ENCODE measurements at places on chromosomes 13 and 19.
A peak's percentile ranks its signal among the peaks of the same experiment; 100 is the strongest.

DNA sequence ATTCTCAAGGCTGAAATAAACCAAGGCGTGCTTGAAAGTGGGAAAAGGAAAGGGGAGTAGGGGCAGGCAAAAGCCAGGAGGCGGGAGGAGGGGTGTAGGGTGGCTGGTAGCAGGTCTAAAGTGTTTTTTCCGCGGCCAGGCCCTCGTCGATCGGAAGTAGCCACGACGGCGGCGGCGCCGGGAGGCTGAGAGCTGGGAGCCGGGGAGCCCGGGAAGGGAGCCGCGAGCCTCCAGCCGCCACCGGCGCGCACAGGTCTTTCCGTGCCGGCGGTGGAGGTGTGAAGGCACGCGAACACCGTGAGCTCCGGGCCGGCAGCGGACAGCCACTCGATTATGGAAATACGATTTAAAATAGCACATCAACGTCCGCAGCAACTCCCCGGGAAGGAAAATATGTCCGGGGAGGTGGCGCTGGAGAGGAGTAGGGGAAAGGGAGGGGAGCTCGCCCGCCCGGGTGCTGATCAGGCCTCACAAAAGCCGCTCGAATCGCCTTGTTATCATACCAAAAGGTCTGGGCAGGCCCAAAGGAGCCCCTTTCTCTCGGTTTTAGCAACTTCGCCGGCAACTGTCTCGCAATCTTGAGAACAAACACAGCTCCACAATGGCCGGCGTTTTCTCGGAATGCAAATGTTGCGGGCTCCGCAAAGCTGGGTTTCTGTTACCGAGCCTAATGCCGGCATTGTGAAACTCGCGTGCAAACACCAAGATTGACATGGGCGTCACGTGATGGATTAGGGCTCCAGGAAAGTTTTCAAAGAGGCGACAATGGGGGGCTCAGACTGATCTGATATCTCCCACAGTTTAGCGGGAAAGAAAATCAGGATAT, 2.9 kb upstream of the PCDH8 start:
- no peak for DNase-seq

DNA sequence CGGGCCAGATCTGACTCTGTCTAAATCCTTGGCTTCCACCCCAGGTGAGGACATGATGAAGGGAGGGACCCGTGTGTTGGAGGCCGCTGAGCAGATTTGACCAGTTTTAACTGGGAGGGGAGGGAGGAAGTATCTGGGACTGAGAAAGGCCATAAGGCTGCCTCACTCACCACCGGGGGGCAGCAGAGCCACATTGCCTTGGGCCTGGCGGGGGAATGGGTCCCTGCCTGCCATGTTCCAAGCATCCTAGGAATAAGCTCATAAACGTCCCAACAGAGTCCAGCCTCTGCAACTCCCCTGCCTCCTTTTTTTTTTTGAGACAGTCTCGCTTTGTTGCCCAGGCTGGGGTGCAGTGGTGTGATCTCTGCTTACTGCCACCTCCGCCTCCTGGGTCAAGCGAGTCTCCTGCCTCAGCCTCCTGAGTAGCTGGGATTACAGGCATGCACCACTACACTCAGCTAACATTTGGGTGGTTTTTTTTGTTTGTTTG, 15.5 kb downstream of the MAST3 start:
- DNase-seq = no peak

DNA sequence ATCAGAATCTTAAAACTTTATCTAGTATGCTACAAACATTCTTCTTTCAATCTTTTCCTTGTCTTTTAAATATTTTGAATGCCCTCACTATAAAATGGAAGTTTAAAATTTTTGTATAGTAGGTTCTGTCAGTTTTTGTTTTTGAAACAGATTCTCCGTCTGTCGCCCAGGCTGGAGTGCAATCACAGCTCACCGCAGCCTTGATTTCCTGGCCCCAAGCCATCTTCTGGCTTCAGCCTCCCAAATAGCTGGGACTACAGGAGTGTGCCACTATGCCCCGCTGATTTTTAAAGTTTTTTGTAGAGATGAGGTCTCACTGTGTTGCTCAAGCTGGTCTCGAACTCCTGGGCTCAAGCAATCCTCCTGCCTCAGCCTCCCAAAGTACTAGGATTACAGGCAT, 20.7 kb downstream of the PHF11 start:
- DNase-seq = no peak

GRCh38 chr13:46213242-46213641, 1.5 kb downstream of the LRRC63 start:
- no peak for DNase-seq

DNA sequence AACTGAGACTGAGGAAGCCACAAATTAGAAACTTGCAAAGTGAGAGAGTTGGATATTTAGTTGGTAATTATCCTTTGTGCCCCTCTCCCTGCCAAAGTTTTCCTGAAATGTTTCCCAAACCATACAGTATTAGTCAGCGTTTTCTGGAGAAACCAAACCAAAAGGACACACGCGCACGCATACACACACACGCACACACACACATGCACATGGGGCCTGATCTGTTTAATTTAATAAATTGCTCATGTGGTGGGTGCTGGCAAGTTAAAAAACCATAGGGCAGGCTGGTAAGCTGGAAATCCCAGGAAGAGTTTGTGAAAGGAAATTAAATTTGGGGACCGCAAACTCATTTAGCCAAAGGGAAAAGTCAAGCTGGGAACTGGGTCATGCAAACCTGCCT, 11.7 kb upstream of the CYSLTR2 start:
- DNase-seq = no peak

DNA sequence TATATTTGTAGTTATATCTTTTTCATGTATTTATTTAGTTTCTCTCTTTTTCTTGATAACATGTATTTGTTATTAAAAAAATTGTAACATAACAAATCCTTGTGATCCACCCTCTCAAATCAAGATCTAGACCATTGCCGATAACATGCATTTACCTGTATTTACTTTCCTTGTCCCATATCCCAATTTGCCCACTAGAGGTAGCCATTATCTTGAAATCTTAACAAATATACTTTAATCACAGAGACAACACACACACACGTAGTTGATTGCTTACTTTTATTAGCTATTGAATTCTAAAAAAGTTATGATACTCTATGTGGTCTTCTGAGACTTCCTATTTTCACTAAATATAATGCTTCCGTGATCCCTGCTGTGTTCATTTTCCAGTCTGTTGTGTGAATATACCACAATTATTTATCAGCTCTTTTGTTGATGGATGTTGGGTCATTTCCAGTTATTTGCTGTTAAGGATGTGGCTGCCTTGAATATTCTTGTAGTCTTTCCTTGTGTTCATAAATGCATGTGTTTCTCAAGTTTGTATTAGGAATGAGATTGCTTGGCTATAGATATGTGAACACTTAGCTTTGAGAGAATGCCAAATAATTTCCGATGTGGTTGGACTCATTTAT, 31.3 kb upstream of the ZMYM2 start:
- DNase-seq = no peak

DNA sequence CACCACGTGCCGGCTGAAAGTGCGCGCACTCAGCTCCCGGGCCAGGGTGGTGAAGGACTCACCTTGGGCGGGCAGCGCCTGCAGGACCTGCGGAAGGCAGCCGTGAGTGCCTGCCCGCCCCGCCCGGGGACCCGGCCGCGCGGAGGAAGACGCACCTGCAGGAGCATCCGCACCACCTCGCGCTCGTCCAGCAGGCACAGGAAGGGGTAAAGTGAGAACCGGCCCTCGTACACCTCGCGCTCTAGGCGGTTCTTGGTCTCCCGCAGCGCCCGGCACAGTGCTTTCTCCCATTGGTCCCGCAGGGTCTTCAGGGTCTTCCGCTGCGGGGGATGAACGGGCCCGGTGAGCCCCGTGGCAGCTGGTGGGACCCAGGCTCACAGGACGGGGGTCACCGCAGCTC, 10.7 kb downstream of the POLRMT start:
- DNase-seq = no peak

DNA sequence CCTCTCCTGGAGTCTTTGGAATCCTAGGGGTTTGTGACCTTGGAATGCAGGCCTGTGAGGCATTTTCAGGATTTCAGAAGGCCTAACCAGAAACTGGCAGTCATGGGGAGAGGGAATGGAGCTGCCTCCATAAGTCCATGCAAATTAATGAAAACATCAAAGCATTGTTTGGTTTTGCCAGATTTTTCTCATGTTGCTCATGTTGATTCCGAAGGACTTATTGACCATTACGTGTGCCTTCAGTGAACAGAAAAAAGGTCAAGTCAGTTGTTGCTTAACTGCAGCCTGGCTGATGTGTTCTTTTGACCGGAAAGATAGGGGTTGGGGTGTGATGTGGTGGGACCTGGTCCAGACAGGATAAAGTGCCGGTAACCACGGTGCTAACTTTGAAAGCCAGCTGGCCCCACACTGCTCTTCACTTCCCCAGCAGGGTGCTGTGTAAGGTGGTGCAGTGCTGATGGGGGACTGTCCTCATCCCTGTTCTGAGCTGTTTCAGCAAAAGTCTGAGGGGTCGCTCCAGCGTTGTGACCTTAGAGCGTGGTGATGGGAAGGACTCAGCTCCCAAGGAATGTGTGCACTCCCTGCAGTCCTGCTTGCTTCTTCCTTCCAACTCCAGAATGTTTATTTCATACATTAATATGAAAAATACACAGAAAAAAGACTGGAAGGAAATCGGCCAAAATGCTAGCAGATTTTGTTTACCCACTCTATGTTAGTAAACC, 3.5 kb downstream of the RNF113B start:
- peak; percentile 95 for DNase-seq

- no peak for DNase-seq
Measured at GRCh38 chr13:75798353-75799255, 162.5 kb downstream of the LMO7 start.

GRCh38 chr13:30845297-30846214, 60.5 kb upstream of the MEDAG start:
- DNase-seq = no peak

- DNase-seq = no peak
Measured at GRCh38 chr19:40371802-40372122, 18.2 kb downstream of the HIPK4 start.

GRCh38 chr13:87678372-87678752, 7.2 kb downstream of the SLITRK5 start:
- DNase-seq = no peak

DNA sequence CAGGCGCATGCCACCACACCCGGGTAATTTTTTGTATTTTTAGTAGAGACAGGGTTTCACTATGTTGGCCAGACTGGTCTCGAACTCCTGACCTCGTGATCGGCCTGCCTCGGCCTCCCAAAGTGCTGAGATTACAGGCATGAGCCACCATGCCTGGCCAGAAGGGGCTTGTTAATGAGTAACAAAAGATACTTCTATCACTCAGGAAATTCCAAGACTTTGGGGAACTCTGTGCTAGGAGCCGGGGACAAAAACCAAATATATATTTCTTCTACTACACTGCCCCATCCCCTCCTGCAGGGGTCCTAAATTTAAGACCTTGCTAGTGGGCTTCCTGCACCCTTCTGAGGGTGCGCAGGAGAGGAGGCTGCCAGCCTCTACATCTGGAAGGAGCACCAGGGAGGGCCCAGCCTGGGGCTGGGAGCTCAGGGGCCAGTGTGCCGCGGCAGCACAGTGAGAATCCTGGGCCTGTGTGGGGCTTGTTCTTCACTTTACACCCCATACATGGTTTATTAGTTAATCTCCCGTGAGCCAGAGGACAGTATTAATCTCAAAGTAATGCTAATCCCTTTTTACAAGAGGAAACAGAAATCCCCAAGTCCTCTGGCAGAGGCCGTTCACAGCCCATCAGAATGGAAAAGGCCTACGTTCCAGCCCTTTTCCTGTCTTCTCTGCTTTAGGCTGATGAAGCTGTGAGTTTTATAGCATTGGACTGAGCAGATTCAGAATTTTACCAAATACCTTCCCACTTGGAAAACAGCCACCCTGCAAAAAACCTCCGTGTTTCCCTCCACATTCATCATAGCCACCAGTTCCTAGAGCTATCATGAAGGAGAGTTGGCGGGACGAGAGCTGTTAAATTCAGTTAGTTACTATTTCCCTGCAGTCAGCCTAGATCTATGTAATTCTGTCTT, 44.4 kb upstream of the NPAS1 start:
- DNase-seq = no peak

DNA sequence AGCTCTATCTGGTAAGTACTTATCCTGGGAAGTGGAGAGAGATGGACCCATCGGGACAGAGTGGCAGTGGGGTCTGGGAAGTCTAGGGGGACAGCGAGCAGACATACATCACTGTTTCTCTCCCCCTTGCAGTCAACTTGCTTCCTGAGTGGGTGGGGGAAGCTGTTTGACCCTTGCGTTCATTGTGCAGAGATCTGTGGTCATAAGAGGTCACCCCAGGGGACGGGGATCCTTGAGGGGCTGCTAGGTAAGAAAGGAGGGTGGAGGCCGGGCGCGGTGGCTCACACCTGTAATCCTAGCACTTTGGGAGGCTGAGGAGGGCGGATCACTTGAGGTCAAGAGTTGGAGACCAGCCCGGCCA, 474 bp downstream of the ARHGEF18 start:
- DNase-seq = no peak

- no peak for DNase-seq
Measured at GRCh38 chr19:45162608-45163143, 1.9 kb upstream of the NKPD1 start.

GRCh38 chr19:16519230-16519687, 23.0 kb downstream of the CHERP start:
- no peak for DNase-seq

DNA sequence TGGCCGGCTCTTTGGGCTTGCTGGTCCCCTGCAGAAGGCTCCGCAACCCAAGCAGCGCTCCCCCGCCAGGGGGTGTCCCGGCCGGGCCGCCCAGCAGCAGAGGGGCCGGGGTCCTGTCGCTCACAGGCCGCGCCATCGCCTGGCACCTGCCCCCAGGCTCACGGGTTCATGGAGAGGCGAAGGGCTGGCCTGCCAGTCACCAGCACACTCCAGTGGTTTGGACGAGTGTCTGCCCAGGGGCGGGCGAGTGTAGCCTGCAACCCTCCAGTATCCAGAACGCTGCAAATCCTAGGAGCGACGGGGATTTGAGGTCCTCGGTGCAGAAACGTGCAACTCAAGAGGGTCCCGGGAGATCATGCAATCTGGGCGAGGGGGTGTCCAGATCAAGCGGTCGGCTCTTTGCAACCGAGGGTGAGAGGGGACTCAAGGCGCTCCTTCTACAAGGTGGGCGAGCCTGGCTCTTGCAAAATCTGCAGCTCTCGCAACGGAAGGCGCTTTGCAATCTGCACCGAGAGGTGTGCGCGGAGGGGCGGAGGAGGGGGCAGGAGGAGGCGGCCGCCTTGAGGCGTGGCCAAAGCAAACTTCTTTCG, at the start of gene DBP:
Gene DBP (minus strand): TSS at position 521 of the 590 bp plus-strand sequence. CDS start 385 bp downstream, at position 136.
- no peak for DNase-seq

DNA sequence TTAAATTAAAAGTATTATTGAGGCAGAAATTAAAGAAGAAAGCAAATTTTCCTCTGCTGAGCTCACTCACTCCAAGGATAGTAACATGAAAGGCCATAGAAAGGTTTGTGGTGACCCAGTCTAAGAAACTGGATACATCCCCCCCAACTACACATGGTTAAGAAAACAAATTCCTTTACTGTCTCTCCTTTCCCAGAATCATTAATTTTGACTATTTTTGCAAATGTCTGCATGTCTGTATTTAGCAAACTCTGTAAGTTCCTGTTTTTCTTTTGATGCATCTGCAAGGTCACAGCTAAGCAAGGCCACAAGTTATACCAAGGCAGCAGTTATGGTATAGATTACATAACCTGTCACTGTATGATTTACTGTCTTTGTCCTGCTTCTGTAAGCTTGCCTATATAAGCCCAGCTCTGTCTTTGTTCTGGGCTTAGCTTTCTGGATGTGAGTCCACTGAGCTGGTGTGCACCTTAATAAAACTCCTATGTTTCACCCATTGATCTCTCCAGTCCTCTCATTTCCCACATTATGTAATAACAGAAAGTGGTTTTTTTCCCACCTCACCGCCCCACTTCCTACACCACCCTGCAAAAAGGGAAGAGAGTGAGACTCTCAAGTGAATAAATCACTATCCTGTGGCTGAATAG, 8.5 kb upstream of the ZNF83 start:
- DNase-seq = no peak
